ENCODE measurements at places on chromosomes 4 and X.

DNA sequence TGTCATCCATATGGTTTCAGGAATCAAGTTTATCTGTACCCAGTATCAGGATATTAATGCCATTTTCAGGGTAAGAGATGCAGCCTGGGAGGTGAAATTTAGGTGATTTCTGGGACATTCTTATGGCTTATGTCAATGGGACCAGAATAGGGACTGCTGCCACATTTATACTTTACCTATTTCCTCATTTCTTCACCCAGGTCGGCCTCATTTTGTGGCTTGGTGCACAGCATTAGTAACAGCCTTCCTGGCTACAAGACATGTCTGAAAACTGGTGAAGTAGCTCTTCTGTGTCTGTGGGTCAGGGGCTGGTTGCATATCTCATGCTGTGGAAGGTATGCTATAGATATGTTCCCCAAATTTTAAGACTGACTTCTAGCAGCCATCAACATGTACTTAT, 284.8 kb downstream of the AFF2 start:
- DNase-seq: no peak

DNA sequence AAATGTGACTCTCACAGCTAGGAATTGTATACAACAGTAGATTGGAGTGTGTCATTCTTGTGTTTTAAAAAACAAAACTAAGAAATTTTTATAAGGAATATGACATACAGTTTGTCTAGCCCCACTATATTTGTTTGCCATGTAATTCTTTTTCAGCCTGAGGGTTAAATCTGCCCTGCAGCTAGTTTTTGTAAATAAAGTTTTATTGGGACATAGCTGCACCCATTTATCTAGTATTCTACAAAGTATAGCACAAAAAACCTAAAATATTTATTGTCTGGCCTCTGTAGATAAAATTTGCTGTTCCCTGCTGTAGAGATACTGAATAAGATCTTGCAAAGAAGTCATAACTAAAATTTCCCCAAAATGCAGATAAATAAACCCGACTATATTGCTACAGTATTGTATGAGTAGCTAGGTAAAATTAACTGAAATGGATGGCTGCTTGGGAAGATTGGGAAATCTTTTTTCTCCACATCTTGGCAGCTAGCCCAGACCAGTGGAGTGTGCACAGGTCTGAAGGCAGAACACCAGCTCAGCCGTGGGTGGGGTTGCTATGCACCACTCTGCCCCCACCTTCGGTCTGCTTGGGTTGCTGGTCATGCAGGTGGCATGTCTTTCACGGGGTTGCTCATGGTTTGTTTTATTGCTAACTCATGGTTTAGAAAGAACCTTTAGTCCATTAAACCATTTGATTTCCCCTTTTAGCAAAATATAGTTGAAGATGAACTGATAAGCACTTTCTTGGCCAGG, 127.9 kb downstream of the KLHL8 start:
- no peak for DNase-seq

- no peak for DNase-seq
Observed at GRCh38 chr4:71107726-71108125, 114.3 kb downstream of the DCK start.

DNA sequence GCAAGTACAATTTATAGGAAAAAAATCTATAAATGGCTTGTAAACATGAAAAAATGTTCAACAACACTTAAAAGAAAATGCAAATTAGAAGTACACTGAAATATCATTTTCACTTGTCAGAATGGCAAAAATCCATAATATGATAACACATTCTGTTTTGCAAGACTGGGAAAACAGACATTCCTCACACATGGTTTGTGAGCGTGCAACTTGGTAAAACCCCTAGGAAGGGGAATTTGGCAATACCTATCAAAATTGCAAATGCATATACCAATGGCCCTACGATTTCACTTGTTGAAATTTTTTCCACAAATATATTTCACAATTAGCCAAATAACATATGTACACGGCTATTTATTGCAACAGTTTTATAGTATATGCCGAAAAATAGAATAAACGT, 31.4 kb downstream of the TBC1D9 start:
- DNase-seq: no peak

- DNase-seq: no peak
Observed at GRCh38 chr4:111649308-111649707, 495.9 kb upstream of the FAM241A start.

DNA sequence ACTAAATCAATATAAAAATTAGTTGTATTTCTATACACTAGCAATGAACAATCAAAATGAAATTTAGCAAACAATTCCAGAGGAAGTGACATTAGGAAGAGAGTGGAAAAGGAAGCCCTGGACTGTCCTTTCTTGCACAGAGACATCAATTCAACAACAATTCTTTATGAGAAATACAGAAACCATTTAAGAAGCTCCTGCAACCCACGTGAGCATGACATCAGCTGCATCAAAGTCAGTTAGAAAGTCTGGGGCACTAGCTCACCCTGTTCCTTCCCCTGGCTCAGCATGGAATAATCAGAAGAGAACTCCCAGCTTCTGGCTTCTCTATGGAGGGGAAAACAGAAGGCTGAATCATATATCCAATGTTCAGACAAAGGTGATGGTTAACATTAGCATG, 48.6 kb upstream of the STARD8 start:
- no peak for DNase-seq

GRCh38 chr4:16268290-16268689, 42.0 kb upstream of the TAPT1 start:
- no peak for DNase-seq

- DNase-seq: no peak
Observed at GRCh38 chr4:10783351-10783750, 98.8 kb upstream of the CLNK start.
